Stimulated activated effector memory CD8-positive, alpha-beta T cell treated with anti-CD3 and anti-CD28 coated beads, Interleukin-12 subunit alpha, Interleukin-12 subunit beta, amount 100 ng/mL, for 72 hours (primary cell): ENCODE measurements at places on chromosomes 4 and X.

GRCh38 chrX:356385-357034 lies 30.2 kb downstream of the PPP2R3B start:
- DNase-seq: no peak

DNA sequence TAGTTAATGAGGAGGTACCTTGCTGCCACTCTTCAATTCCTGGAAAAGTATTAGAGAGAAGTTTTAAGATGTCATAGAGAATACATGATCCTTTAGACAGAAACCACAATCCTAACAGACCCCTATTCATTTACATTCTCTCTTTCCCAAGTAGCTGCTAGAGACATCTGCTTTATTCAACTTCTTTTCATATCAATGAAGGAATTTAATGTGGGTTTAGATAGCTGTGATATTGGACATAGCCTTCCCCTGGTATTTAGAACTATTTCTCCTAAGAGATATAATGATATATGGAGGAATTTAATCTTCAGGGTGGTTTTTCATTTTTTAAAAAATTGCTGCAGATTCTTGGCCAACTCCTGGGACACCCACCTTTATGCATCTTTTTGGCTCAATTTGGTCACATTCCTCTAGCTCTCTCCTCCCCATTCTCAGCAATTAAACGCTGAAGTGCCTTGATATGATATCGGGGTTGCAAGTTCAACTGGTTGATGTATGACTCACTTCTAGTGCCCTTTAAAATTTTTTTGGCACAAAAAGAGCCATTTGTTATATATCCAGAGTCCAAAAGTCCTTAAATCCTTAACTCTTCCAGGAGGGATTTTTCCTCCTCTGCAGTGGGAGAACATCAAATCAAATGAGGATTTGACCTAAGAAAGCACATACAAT lies 57.6 kb downstream of the DOCK11 start:
- no peak for DNase-seq

DNA sequence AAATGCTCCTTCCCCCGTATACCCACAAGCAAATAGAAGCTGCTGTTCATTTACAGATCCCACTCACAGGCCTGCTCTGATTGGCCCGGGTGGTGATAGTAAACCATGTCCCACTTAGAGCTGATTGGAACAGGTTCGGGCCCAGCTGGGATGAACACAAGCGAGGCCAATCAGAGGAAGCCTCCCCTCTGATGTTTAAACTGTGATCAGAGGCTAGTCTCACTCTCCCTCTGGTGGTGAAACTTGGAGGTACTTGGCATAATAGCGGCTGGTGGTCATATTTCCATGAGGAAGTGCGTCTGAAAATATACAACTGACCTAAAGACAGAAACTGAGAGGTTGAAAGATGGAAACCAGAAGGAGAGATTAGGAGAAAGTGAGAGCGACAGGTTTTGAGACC lies 51.5 kb upstream of the TRPC3 start:
- no peak for DNase-seq

GRCh38 chr4:3481113-3481531 lies 18.0 kb downstream of the DOK7 start:
- DNase-seq: no peak

GRCh38 chr4:108350332-108350731 lies 181.6 kb upstream of the LEF1 start:
- no peak for DNase-seq

GRCh38 chr4:33837043-33837838 lies 2407.1 kb downstream of the ARAP2 start:
- no peak for DNase-seq

- DNase-seq: no peak
These were observed 1.2 kb downstream of the PPARGC1A start for GRCh38 chr4:23888421-23889319.

DNA sequence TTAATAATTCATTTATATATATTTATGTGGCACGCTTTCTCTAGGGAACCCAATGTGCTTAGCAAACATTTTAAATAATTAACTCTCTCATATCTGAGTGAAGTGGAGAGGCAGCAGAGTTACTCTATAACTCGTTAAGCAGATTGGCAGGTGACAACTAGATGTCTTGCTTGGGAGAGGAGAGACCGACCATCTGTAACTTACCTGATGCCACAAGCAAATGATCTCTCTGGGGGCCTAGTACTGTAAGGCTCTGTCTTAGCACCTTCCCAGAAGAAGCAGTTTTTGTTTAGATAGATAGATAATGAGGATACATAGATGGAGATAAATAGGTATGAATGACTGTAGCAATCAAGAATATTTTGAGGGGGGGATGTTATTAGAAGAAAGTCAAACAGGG lies 11.9 kb upstream of the SEL1L3 start:
- DNase-seq: no peak

DNA sequence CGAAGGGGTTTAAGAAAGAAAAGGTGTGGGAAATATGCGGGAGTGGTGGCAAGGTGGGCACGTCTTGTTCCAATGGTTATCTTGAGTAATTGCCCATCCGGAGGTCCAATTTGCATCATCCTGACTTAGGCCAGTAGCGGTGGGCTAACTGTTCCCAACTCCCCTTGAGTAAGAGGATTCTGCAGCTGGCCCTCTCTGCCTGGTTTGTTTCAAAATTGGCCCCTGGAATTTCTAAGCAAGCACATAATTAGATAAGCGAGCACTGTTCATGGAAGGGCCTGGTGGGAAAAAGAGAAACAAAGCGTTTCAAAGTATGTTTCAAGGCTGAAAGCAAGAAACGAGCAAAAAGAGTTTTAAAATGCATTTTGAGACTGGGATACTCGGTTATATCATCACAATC lies 198.2 kb downstream of the CEP135 start:
- DNase-seq: no peak

DNA sequence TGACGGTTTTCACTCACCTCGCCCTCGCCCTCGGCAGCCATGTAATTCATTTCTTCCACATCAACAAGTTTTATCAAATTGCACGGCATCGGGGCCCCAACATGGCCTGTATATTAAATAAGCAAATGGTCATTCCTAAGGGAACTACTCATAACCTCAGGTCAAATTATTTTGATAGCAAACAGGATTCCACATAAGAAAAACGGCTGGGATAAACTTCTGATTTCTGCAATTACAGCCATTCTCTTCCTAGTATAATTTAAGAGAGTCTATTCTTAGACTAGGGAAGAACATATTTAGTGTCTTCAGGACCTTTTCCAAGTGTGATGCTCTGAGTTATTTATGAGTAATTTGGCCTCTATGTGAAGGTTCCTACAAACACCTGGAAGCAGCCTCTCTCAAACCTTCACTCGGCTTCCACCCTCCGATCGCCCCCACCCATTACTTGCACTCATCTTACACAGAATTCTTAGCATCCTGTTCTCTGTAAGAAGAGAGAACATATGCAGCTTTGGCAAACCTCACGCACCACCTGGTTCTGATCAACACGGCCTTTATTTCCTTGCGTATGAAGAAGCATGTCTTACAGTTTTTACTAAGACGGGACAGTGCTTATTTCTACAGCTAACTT lies 29.4 kb upstream of the CENPU start:
- no peak for DNase-seq

DNA sequence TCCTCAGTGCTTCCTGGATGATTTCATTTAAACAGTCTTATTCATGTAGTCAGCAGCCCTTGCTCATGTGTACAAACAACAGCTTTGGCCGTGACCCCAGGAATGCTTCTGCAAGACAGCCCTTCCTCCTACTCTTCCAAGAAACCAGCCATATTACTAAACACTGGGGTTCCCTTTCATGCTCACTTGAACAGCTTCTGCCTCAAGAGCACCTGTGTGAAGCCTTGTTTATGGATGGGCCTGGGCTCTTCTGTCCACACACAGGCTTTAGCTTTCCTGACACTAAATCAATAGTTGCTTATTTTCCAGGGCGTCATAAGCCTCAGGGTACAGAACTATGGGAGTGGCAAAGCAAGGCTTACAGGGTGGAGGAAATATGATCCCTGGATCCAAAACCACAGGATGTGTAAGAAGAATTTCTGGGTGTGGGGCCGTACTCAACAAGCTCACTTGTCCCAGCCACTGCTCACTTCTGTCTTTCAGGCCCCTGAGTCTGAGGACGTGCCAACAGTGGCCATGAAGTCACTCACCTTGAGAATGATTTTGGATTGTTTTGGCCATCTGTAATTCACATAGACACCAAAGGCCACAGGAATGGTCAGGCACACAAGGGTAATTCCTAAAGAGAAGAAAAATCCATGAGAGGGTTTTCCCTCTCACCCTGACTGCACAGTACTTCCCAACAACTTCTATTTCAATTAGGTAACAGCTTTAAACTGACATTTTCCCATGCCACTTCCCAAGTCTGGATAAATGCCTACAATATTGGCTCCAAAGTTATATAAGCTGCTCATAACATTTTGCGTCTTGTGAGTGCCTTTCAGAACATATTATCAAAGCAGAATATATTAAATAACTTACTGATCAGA lies 17.7 kb downstream of the SLC10A6 start:
- no peak for DNase-seq

GRCh38 chr4:98784947-98785706 lies 126.7 kb upstream of the TSPAN5 start:
- no peak for DNase-seq

- DNase-seq: no peak
These were observed 40.5 kb downstream of the ATG4A start for GRCh38 chrX:108132034-108132433.

DNA sequence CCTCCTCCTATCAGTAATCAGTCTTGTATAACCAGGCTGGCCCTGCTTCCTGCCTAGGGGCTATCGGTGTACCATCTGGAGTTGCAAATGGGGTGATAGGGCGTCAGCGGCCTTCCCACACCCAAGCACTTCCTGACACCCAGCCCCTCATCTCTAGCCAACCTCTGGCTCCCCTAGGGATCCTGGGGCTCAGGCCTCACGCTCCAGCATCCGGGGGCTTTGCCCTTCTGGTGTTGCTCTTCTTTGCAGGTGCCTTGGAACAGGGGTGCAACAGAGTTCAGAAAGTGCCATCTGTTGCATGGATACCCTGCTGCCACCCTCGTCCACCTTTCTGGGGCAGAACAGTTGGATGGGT lies 4.1 kb downstream of the IL9R start:
- no peak for DNase-seq

DNA sequence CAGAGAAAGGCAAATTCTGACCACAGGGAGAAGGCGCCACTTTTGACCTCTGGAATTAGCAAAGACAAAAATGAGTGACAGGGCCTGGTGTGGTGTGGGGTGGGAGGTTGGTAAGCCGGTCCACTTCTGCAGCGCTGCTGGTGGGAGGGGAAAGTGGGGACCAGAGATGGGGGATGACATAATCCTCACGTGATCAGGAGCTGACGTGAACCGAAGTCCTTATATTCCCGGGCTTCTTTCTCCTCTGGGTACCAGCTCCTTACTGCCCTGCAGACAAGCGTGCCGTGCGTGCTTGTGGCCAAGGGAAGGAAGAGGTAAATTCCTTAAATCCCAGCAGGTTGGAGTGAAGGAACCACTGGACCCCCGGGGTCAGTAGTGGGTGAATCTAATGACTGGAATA lies at the start of gene TCEAL7:
Gene TCEAL7, plus strand, starts transcription at position 249 of the 400 bp plus-strand sequence. CDS start 1,165 bp downstream, outside the sequence.
- no peak for DNase-seq

DNA sequence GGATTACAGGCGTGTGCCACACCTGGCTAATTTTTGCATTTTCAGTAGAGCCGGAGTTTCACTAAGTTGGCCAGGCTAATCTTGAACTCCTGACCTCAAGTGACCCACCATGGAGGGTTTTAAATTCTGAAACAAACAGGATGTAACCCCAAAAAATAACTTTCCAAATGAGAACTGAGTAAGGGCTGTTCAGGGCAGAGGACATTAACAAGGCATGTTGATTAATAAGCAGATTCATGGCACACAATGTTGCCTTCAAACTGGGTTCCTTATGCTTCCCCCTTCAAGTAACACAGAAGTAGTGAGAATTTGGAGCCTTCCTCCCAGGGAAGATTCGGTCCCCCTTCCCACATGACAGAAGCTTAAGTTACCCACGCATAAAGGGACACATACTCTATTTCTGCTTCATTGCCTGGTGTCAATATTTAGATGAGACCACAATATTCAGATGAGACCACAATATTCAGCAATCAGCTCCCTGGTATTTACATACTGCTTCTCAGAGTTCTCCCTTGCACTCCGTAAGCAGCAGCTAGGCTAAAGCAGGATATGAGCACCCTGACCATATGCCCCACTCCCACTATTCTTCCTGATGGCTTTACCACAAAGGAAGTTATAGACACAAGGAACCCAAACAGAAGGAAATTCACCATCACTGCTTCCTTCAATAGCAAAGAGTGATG lies 21.4 kb downstream of the GRSF1 start:
- no peak for DNase-seq

- no peak for DNase-seq
These were observed 3.1 kb upstream of the SETD7 start for GRCh38 chr4:139559089-139559479.

DNA sequence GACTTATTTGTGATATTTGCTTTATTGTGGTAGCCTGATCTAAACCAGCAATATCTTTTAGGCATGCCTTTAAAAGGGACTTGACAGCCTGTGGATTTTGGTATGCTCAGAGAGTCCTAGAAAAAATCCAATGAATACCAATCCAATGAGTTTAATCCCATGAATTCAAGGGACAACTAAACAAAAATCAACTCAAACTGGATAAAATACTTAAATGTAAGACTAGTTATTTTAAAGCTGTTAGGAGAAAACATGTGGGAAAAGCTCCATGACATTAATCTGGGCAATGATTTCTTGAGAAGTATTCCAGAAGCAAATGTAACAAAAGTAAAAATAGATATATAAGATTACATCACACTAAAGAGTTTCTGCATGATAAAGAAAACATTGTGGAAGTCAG lies 711.5 kb upstream of the PITX2 start:
- no peak for DNase-seq

GRCh38 chr4:20403290-20403689 lies 151.6 kb downstream of the SLIT2 start:
- DNase-seq: no peak

DNA sequence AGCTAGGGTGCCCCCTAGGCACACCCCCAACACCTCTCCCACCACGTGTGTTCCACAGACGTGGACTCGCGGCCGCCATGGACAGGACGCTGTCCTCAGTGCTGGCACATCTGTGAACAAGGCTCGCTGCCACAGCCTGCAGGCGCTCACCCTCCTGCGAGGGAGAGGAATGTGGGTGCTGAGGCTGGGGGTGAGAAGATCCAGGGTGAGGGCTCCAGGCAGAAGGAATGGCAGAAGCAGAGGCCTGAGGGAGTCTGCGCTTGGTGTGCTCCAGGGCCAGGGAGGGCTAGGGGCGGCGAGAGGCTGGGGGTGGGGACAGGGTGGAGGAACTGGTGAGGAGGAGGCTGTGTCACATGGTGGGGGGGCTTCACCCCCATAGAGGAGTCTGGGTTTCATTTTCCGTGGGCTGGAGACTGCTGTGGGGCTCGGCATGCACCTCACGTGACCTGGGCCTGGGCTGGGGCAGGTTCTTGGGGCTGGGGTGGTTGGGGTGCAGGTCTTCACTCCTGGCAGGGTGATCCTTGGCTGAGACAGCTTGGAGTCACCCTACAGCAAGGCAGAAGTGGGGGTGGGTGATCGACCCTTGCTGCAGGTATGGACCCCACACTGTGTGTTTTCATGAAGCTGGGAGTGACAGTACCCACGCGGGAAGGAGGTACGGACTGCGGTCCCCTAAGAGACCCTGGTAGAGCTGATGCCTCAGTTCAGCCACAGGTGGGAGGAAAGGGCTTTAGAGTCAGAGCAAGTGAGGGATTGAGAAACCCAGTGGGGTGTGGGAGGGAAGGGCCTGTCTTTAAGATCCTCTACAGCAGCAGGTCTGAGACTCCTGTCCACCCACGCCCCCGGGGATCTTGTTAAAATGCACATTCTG lies 103.7 kb downstream of the PSAPL1 start:
- DNase-seq: no peak
